ENCODE measurements at places on chromosomes 7 and 10.
A peak's percentile ranks its signal among the peaks of the same experiment; 100 is the strongest.

- no peak for DNase-seq
Observed at GRCh38 chr7:28005075-28005846, 175.3 kb downstream of the JAZF1 start.

- no peak for DNase-seq
Observed at GRCh38 chr7:32018845-32019578, 51.2 kb downstream of the PDE1C start.

DNA sequence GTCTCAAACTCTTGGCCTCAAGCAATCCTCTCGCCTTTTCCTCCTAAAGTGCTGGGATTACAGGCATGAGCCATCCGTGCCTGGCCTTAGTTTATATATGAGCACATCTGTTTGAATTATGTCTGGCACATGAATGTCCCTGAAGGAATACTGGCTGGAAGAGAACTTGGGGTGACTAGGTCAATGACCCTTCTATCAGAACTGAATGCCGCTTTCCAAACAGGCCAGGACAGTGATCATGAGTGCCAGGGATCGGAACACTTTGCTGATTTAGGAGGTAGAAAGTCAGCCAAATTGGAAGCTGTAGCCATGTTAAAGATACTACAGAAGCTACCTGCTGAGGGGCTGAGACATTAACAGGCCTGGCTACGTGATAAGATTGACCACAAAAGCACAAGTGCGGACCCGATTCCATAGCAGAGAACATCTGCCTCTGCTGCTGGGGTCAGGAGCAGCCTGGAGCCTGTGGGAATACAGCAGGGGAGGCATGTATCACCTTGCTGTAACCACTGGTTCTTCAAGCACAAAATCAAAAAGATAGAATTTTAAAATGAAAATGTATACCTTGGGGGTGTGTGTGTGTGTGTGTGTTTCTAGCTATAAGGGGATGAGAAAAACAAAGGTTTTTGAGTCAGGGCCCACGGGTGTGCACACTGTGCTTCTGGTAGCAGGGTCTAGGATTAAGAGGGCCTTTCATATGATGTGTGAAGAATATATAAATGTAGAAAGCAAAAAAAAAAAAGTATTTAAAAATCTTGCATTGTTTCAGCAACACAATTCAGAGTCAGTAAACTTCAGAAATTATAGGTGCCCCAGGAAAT is 293.7 kb downstream of the BBS9 start:
- no peak for DNase-seq

- no peak for DNase-seq
Observed at GRCh38 chr10:26780106-26780792, 80.5 kb downstream of the ABI1 start.

DNA sequence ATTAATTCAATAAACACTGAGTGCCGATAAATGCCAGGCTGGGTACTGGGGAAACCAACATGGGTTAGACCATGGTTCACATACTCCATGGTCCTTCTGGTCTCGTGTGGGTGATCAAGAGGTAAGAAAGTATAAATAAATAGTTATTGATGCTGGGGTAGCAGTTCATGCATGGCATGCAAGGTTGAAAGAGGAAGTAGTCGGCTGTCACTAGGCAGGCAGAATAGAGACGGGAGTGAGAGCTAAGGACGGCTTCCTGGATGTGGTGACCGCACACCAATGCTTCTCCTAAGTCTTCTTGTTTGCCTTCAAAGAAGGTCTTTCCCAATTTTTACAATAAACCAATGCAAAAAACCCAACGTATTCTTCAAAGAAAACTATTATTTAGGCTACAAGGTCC is 208.6 kb downstream of the ADAM12 start:
- no peak for DNase-seq

GRCh38 chr10:42367532-42368230 is 270.7 kb downstream of the ZNF33B start:
- peak; percentile 19 for DNase-seq

DNA sequence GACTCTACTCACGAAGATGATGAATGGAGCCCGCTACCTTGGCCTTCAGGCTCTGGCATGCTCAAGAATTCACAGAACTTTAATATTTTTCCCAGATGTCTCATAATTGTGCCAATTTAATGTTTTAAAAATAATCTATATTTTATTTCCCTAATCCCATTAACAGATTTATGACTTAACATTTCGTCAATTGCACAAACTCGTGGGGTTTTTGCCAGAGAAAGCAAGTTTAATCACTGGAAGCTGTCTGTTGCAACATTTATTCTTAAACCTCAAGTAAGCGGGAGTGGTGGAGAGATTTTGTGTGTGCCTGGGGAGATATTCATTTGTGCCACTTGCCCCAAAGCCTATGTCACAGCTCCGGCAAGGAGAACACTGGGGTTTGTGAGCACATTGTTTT is 117.9 kb downstream of the TEX36 start:
- no peak for DNase-seq

DNA sequence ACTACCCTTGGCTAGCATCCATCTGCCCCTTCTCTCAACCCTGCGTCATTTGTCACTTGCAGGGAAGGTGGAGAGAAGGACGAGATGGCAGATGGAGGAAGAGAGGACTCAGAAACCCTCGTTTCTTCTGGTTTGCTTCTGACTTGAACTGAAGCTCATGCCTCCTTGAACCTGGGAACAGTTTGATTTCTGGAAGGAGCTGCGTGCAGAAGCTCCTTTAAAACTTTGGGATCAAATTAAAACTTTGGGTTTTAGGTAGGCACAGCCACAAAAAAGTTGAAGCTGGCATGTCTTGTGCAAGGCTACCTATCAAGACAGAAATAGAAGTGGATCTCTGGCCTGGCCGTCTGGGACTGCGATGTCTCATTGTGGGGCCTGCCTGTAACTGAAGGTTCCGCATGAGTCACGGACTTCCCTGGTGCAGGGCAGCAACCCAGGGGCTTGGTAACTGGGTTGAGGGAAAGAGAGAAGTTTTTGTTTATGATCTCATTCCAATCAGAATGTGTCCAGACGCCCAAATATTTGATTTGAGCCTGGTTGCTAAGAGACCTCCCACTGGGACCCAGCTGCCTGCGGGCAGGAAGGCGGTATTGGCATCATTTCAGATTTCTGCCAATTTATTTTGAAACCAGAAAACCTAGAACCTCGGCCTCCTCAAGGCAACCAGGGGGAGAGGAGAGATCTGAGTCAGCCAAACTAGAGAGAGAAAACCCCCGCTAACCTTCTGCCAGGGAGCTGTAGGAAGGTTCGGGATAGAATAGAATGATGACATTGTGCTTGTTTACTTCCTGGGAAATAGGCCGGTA is 15.8 kb upstream of the CAMK1D start:
- DNase-seq: no peak

- no peak for DNase-seq
Observed at GRCh38 chr7:12434012-12434642, 30.5 kb upstream of the VWDE start.

DNA sequence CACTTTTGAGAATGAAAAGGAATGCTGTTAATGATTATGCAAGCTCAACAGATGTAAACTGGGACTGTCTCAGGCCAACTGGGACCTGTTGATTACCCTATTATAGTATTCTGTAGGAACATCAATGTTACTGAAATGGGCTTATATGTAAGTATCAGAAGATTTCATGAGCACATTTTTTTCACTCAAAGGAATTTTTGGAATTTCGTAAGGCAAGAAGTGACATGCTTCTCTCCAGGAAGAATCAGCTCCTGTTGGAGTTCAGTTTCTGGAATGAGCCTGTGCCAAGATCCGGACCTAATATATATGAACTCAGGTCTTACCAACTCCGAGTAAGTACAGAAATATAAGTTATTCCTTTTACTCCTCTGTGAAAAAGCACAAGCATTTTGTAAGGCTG is 19.2 kb downstream of the NIPSNAP2 start:
- DNase-seq: no peak

- DNase-seq: no peak
Observed at GRCh38 chr10:67541411-67541810, 154.6 kb downstream of the CTNNA3 start.

All from activated gamma-delta T cell treated with Interleukin-2 at 50 U/mL for 16 hours (primary cell).